ENCODE measurements at places on chromosomes 7 and 10.

DNA sequence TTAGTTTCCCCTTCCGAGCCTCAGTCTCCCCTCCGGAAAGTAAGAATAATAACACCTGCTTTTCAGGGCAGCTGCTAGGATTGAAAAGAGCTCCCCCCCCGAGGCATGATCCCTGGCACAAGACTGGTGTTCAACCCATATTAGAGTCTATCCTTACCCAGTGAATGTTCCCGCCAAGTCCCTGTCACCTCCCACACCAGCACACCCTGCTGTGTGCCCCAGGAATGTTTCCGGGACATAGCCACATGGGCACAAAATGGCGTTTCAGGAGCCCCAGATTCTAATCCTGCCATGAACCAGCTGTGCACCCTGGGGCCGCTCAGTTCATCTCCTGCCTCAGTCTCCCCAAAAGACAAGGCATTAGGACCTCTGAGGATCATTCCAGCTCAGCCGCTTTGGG, 563 bp downstream of the MUC17 start:
- DNase-seq: no peak

GRCh38 chr10:13644866-13645265, 58.1 kb downstream of the PRPF18 start:
- DNase-seq: no peak

DNA sequence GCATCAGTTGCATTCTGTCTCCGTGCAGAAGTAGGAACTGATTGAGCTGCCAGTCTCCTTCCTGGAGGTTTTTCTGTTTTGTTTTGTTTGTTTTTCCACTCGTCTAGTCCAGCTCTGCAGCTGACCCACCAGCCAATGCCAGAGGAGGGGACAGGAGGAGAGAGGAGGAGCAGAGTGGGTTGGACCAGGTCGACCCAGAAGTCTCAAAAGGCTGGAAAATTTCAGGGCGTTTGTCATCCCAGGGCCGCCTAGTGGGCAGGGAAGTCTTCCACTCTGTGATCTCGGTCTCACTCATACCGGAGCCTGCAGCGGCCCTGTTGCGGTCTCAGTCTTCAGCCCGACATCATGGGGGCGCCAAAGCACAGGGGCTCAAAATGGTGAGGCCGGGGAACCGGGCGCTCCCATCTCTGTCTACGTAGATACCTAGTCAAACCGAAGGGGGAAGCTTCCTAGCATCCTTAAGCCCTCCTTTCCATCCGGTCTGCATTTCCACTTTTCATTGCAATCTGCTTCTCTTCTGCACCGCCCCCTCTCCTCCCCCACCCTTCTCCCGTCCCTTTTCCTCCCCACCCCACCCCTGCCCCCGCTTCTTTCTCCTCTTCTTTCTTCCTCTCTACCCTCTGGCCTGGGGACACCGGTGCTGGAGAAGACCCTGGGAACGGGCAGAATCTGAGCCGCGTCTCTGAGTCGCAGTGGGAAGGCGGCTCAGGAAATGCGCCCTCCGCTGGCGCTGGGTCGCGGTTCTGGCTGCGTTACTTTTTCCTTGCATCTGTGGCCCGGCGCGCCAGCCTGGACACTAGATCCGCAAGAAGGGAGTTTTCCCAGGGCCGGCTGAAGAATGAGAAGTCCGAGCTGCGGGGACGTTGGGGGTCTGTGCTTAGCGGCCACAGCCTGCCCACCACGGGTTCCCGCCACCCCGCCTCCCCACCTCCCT, 16.2 kb upstream of the PAX2 start:
- no peak for DNase-seq

GRCh38 chr7:4073052-4073451, 609.0 kb upstream of the FOXK1 start:
- DNase-seq: no peak

DNA sequence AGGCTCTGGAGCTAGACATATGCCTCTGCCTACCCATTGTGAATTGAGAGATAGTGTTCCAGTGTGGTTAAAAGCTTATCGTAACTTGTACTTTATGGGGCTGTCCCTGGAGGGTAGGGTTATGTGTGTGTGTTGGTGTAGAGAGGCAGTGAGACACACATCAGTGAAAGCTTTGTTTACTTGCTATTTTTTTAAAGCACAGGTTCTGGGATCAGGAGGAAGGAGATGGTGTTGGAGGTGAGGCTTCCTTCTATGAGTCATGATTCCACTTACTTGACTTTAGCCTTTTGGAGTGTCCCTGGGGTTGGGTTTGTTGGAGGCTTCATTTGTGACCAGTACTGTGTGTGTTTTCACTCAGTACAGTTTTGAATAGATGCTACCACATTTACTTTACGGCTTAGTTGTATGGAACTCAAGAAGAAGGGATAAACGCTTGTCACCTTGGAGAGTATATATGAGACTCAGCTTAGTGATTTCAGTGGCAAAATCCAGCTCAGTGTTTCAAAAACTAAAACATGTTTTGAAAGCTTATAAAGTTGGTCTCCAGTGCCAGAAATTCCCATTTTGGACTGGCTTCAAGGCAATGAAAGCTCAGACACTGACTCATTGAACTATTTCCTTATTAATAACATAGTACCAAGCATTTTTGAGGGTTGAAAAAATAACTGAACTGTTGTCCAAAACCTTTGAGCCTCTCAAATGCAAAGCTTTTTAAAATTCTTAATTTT, 106.2 kb downstream of the PLXDC2 start:
- DNase-seq: no peak
